ENCODE measurements at places on chromosomes 1 and 21.

DNA sequence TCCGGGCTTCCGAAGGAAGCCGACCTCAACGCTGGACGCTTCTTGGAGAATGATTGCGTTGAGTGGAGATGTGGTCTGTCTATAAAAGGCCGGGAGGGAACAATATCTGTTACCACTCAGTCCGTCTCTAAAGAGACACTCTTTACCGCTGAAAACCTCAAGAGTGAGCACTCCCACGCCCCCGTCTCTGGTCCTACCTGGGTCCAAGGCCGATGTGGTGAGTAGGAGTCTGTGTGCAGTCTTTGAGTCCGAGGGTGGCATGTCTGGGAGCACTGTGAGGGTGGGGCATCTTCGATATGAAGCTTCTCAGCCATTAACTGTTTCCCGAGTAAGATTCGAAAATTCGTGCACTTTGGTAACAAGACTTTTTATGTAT lies 576 bp downstream of the ZFP69 start:
- DNase-seq = no peak

- no peak for DNase-seq
These were observed 37.2 kb downstream of the TTLL7 start for GRCh38 chr1:83961571-83962295.

- DNase-seq = no peak
These were observed 98.3 kb upstream of the MAGI3 start for GRCh38 chr1:113291777-113292602.

DNA sequence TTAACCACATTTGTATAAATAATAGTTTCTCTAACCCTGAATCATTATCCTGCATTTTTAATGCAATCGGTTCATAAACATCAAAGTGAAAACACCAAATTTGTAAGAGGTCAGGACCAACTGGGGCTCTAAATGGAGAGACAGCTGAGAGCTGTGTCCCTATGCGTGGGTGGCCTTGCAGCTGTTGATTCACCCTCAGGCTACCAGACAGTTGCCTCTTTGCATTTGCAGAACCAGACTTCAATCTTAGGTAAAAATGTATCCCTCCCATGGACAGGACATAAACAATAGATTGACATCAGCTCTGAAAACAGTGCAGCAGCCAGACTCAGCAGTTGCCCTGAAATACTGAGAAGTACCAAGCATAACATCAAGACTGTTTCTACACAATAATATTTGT lies 8.8 kb upstream of the TGFB2 start:
- no peak for DNase-seq

DNA sequence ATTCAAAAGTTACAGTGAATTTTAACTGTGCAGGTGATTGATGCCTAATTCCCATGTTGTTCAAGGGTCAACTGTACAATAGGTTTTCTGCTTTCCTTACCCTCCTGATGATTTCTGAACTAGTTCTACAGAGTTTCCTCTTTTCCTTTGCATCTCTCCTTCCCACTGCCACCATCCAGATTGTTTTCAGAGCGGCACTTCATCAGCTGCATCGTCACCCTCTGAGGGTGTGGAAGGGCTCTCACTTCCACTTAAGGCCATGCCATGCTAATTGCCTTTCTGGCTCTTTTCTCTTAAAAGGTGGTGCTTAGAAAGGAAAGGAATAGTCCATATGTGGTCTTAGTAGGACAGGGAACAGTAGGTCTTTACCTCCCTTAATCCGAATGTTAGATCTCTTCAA lies 39.1 kb downstream of the DISC1 start:
- no peak for DNase-seq

DNA sequence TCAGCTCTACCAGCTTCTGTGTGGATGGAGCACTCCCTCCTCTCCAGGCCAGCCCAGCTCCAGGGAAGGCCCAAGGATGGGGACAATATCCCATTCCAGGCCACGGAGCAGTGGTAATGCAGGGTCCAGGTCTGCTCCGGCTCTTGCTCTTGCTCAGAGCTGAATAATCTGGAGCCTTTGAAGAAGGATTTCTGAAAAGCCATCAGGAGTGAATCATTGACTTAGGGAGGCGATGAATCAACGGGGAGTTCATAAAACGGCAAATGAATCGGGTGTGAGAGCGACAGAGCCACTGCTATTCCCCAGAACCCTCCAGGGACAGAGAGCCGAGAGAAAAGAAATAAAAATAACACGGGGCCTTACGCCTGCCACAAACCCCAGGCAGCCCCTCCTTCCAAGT lies 7.7 kb downstream of the POU3F1 start:
- DNase-seq = no peak

GRCh38 chr21:25189497-25189896 lies 417.8 kb downstream of the MRPL39 start:
- no peak for DNase-seq

DNA sequence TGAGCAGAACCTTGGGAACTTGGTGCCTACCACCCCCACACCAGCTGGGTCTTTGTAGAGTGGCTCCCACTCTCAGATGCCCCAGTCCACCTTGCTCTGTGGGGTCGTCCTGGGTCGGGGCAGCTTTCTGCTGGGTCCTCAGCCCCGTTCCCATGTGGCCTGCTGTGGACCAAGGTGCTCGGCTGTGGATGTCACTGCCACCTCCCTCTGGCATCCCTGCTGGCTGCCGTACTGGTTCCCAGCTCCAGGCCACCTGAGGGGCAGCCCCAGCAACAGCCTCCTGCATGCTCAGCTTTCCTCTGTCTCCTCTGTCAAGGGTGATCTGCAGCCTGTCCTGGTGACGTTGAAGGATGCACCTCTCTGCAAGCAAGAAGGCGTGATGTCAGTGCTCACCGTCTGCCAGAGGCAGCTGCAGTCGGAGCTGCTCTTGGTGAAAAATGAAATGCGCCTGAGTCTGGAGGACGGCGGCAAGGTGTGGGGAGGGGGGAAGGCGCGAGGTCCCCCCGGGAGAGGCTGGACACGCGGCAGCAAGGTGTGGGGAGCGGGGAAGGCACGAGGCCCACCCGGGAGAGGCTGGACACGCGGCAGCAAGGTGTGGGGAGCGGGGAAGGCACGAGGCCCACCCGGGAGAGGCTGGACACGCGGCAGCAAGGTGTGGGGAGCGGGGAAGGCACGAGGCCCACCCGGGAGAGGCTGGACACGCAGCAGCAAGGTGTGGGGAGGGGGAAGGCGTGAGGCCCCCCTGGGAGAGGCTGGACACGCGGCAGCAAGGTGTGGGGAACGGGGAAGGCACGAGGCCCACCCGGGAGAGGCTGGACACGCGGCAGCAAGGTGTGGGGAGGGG lies 45.9 kb upstream of the DIP2A start:
- no peak for DNase-seq

DNA sequence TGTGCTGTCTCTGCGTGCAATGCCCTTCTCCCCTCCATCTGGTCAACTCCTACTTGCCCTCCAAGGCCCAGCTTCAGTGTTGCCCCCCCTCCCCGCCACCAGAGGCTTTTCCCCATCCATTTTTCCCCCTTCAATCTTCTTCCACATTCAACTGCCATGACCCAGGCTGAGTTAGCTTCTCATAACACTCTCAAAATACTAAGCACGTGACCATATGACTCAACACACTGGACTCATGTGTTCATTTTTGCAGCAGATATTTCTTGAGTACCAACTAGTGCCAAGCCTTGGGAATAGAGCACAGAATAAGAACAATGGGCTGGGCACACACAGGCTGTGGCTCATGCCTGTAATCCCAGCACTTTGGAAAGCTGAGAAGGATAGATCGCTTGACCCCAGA lies 132.1 kb downstream of the IGSF21 start:
- DNase-seq = no peak

DNA sequence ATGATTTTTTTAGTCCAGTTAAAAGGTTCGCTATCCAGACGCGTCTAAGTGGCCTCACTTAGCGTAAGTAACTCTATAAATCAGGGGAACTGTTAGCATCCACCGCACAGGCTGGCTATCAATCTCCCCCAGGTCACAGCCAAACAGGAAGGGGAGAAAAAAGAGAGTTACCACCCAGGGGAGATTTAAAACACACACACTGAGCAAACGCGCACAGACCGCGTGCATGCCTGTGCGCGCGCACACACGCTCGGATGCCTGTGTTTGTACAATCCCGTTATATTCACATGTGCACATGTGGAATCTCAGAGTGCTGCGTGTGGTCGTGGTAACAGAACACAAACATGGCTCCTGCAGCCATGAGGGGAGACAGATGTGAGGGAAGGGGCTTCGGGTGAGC lies 125.4 kb downstream of the CASZ1 start:
- DNase-seq = no peak

GRCh38 chr1:102588536-102588935 lies 519.8 kb downstream of the COL11A1 start:
- DNase-seq = no peak

DNA sequence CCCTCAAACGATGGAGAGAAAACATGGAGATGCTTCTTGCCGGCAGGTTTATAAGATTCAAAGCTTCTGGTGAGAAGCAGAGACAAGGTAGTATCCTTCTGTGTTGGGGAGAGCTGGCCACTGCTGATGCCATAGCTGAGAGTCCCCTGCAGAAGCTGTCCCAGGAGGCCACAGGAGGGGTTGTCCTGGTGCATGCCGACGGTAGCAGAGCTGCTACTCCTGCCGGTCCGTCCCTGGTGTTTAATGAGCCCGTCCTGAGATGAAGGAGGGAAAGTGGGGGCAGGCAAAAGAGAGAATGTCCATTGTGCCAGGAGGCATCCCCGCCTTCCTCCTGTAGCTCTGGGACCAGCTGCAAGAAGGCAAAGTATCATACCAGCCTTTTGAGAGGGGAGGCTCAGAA lies 10.4 kb upstream of the C2CD2 start:
- DNase-seq = no peak

GRCh38 chr1:206814716-206815341 lies 42.5 kb upstream of the IL10 start:
- no peak for DNase-seq
